ENCODE measurements at places on chromosomes 13 and 19.
A peak's percentile ranks its signal among the peaks of the same experiment; 100 is the strongest.

DNA sequence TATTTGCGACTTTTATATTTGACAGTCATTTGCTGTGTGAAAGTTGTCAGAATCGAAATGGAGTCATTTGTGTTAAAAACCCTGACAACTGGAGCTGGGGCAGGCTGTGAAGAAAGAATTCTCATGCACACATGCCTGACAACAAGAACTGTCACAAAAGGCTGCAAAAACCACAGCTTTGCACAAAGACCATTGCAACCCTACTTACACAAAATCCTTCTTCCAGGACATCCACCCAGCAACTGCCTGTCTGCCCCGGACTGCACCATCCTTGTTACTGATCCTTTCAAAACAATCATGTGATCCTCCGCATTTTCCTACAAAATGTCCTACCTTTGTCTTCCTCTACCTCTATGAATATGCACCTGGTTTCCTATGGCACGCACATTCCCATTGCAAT, 66.8 kb upstream of the IRS2 start:
- no peak for DNase-seq

DNA sequence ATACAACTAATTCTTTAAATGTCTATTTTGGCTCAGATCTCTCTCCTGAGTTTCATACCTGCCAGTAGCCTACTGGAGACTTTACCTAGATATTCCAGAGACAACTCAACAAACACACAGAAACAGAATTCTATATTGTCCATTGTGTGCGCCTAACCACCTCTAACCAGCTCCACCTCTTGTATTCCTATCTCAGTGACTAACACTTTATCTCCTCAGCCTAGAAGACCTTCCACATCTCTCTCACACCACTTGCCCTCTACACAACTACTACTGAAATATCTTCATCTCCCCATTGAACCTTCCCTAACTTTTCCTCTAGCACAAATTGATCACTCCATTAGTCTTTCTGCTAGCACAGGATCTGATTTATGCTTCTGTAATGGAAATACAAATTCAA, 6.7 kb downstream of the VWA8 start:
- DNase-seq = no peak

DNA sequence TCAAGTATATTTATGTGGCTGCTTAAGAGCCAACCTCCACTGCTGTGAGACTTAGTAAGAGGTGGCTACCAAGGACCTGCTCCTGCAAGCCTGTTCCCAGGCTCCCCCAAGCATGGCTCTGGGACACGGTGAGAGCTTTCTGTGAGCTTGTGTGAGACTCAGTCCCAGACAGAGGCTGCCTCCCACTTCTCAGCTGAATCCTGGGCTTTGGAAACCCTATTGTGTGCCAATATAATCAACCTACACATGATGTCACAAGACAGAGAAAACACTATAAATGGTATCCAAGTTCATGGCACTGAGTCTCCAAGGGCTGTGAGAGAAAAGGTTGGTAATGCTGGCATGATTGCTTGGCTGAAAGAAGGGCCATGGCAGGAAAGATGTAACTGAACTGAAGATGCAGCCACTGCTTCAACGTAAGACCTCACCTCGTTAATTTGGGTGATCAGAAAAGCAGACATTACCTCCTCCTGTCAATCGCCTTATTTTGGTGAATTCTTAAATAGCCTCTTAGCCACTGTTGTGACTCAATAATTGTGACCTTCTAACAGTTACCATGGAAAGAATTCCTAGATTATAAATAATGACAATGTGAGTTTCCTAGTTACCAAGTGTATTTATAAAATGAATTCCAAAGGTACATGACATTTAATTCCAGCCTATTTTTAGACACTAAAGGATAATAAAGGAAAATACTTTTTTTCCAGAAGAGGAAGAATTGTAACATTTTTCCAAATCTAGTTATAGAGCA, 332.0 kb downstream of the IRS2 start:
- no peak for DNase-seq

DNA sequence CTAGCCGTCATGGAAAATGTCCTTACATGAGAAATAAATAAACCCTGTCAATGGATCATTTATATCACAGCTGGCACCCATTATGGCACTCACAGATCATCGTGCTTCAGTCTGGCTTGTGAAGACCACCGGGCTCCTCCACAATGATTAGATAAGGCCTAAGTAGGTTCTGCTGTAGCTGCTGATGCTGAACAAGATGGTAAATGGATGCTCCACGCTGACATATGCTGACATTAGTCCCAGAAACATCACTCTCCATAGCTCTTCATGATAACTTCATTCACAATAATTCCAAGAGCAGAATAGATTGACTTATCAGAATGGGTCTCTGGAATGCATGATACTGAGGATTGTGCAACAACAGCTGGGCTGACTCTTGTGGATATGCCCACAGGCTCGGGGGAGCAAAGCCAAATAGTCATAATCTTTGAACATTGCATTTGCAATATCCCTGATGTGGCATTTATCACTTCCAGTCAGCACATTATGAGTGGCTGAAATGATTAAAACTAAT, 63.8 kb upstream of the RXFP2 start:
- DNase-seq = no peak

DNA sequence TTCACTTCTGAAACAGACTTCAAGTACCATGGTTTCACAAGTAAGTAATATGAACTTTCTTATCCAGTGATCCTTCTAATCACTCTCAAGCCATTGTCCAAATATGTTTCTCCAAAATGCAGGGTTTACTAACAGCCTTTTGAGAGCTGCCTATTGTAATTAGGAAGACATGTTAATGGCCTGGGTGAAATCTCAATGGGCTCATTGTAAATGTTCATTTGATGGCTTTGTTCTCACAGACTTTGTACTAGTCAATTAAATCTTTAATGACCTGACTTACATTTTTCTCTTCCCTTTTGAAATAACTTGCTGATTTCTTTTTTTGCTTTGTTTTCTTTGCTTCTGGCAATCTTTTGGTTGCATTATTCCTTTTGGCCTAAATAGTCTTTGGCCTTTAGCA, 444.8 kb downstream of the LIG4 start:
- no peak for DNase-seq

DNA sequence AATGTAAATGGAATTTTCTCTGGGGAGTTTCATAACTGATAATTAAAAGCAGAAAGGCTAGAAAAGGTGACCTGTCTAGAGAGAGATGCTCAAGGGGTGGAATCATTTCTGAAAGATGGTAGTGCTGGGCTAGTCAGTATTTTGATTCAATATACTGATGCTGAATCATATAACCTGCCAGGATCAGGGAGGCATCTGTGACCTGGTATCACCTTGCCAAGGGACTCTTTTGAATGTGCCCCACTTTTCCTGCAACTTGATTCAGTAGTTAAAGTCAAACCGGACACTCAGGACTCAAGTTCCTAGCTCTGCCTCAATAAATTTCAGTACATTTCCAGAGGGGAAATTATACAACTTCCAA, 15.8 kb downstream of the LCP1 start:
- DNase-seq = no peak

- DNase-seq = no peak
Measured at GRCh38 chr19:18392926-18393325, 4.5 kb downstream of the LRRC25 start.

- DNase-seq = no peak
Measured at GRCh38 chr13:33665626-33666175, 152.2 kb upstream of the RFC3 start.

GRCh38 chr13:27541386-27541785, 78.9 kb downstream of the LNX2 start:
- no peak for DNase-seq

DNA sequence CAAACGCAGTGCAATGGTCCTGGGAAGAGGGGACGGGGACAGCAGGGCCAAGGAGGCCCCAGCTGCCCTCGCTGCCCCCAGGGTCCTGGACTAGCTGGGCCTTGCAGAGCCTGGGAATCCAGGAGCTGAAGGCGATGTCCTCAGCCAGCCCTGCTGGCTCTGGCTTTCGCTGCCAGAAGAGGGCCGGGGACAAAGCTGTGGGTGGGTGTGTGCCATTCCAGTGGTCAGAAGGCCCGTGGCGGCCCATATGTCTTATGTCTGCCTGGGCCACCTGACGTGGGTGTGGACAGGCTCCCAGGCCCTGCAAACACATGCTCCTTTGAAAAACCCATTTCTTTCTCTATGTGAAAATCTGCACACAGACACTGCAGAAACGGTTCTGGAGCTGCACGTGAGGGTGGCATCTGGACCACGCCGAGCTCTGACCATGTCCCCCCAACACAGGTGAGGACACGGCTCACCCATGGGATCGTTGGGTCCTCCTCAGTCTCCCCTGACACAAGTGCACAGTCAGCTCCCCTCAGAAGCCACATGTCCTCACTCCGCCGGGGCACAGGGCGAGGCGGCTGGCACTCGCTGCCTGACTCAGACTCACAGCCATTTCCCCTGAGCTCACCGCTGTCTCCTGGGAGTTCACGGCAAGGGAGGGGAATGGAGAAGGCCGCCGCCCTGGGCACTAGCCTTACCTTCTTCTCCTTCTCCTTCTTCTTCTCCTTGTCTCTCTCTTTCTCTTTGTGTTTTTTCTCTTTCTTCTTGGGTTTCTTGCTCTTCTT, 16.9 kb downstream of the IZUMO4 start:
- DNase-seq = peak; percentile 65

- no peak for DNase-seq
Measured at GRCh38 chr19:50777830-50778303, 7.6 kb downstream of the GPR32 start.

DNA sequence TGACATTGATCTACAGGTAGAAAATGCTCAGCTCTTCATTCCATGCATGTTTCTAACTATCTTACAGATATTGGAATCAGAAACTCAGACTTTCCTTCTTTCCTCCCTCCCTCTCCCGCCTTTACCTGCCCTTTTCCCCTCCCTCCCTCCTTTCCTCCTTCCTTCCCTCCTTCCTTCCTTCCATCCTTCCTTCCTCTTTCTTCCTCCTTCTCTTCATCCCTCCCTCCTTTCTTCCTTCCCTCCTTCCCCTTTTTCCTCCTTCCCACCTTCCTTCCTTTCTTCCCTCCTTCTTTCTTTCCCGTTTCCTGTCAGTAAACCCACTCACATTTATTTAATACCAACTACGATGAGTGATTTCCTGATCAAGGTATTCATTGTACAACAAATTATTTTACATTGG, 113.4 kb upstream of the IRS2 start:
- DNase-seq = no peak

DNA sequence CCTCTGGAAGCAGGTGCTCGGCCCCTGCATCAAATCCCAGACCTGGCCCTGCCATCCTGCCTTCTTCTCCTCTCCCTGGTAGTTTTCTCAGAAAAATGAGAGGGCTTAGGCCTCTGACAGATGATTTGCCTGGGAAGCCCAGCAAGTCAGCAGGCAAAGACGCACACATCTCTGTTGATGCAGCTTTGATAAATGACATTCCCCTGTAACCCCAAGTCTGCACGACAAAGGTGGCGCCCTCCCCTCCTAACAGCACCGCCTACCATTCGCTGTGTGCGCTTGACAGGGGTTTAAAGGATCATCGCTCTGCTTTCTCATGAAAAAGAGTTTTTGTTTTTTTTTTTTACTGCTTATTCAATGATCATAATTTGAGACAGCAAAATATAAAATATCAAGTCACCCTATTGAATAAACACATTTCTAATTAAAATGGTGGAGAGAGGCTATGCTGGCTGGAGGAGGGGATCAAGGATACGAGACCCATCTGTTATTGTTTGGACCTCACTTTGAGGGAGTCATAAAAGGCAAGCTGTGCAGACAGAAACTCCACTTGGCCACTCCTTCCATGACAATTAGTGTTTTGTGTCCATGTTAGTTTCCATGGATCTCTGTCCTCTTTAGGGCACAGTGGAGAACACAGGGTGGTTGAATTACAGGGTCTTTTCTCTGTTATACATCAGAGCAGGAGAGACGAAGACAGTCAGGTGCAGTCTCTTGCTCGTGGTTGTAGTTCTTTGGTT, 126.1 kb downstream of the FGF9 start:
- DNase-seq = no peak

DNA sequence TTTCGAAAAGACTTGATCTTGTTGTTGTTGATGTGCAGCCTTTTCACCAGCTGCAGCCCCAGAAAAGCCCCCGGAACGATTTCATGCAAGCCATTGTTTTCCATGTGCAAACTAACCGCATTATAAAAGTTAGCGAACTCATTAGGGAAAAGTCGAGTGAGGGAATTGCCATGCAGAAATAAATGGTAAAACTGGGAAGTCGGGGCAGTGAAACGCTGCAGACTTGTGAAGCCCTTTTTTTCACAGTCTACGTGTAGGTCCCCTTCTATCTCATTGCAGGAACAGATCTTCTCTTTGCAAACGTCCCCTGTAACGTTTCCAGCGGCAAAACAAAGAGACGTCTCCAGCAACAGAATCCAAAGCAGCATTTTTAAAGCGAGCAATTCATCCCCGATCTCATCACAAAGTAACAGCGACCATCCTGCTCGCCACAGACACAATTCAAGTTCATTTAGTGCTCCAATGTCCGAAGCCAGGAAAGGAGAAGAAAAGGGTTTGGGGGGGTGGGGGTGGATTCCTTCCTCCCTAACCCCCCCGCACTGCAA, 1.1 kb downstream of the SLITRK1 start:
- DNase-seq = no peak

DNA sequence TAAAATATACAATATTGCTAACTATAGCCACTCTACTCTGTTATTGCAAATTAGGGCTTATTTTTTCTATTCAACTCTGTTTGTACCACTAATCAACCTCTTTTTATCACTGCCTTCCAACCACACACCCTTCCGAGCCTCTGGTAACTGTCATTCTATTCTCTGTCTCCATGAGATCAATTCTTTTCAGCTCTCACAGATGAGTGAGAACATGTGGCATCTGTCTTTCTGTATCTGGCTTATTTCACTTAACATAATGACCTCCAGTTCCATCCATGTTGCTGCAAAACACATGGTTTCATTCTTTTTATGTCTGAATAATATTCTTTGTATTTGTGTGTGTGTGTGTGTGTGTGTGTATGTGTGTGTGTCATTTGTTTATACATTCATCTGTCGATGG, 350.1 kb upstream of the DACH1 start:
- DNase-seq = no peak

DNA sequence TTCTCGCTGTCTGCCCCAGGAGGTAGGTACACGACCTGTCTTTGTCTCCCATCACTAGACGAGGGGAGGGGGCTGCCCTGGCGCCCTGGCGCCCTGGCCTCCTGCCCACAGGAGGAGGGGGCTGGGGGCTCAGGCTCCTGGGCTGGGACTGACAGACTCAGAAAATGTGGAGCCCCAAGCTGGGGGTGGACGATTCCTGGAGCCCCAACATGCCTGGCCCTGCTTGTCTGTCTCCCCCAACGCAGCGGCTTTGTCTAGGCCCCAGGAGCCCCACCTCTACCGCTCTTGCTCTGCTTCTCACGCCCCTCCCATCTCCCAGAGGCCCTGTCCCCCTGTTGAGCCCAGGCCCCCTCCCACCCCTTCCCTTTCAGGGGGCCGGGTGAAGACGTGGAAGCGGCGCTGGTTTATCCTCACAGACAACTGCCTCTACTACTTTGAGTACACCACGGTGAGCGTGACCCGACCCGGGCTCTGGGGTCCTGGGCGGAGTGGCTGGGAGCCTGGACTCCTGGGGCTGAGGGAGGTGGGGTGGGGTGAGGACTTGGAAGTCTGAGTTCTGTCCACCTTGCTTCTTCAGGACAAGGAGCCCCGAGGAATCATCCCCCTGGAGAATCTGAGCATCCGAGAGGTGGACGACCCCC, 8.6 kb downstream of the CYTH2 start:
- DNase-seq = no peak

GRCh38 chr13:69553976-69554375, 553.6 kb upstream of the ATXN8OS start:
- no peak for DNase-seq
